Stimulated activated CD4-positive, alpha-beta T cell treated with anti-CD3 and anti-CD28 coated beads, Interleukin-15, amount 100 ng/mL, for 48 hours (primary cell): ENCODE measurements at places on chromosomes 5 and 9.
A peak's percentile ranks its signal among the peaks of the same experiment; 100 is the strongest.

DNA sequence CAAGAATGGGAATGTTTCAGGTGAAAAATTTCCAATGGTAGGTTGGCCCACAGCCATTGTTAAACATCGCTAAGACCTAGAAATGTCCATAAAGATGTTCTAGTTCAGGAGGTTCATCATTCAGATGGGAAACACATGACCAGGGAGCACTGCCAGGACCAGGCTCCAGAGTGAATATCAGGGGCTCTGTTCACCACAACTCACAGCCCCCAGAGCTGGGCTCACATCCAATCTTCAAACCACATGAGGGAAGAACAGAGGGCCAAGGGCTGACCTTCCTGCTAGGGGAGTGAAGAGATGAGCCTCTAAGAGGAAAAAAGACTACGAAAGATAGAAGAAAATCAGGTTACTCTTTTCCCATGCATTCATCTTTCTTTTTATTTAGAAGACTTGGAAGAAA is 205.8 kb downstream of the SEMA5A start:
- no peak for DNase-seq

DNA sequence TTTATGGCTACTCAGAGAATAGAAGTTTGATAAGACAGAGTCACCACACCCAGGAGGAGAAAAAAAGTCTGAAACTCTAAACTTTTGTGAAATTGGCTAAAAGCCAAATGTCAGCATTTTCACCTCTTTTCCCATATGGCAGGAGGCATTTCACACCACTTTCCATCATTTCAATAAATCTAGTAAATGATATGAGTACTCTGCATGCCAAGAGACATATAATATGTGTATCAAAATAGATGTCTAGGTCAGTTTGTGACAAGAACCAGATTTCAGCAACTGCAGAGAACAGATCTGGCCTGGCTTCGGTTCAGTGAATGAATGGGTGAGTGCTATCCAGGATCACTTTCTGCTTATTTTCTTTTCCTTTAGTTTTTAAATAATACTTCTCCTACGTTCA is 470.8 kb downstream of the ENC1 start:
- DNase-seq: no peak

- DNase-seq: no peak
These were observed 6.8 kb downstream of the RALGDS start for GRCh38 chr9:133113949-133114885.

- no peak for DNase-seq
These were observed 76.5 kb downstream of the KCTD16 start for GRCh38 chr5:144247131-144247530.

- DNase-seq: no peak
These were observed 71.5 kb downstream of the IL6ST start for GRCh38 chr5:55923177-55923771.

- DNase-seq: no peak
These were observed 3.2 kb upstream of the BAAT start for GRCh38 chr9:101387871-101388506.

GRCh38 chr9:75233011-75233410 is 144.7 kb downstream of the OSTF1 start:
- no peak for DNase-seq

DNA sequence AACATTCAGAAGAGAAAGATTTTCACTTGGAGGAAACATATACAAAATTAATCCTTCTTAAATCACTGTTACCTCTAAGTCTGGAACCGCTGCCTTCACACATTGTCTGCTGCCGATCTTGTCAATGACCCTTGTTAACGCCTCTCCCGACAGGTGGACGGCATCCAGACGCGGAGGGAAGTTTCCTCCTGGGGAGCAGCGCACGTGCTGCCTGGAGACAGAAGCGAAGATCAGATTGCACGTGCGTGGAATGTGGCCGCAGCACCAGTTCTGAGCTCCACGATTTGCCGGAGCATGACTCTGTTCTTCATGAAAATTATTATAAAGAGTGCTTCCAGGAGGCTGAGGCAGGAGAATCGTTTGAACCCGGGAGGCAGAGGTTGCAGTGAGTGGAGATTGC is 183.6 kb upstream of the IRX4 start:
- DNase-seq: no peak

GRCh38 chr5:90020575-90021538 is 388.7 kb downstream of the CETN3 start:
- no peak for DNase-seq

DNA sequence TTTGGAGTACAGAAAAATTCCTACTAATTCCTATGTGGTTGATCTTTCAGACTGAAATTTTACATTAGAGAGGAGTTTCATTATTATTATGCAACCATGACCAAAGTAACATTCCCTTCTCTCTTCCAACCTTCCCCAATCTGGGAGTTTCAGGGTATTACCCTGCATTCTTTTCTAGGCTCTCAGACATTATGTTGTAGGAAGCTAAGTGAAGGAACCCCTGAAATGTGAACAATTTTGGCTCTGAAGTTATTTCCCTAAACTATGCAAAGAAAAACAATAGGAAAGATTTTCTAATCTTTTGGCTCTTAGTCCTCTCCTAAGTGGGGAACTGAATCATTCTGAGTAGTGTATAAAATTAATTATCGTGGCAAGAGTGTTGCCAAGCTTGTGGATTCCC is 63.3 kb upstream of the ZFAND5 start:
- DNase-seq: no peak

DNA sequence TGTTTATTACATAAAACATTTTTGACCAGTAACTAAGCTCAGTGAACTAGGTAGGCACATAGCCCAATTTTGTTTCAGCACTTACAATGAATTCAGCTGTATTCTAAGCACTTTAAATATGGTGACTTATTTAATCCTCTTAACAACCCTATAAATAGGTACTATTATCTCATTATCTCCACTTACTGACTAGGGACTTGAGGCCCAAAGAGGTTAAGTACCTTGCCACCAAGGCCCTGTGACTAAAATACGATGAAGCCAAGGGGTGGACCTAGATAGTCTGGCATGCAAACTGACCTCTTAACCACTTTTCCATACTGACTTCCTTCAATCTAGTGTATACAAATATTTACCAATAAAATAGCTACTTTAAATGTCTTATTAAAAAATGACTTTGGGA is 266.4 kb downstream of the ZNF608 start:
- no peak for DNase-seq

DNA sequence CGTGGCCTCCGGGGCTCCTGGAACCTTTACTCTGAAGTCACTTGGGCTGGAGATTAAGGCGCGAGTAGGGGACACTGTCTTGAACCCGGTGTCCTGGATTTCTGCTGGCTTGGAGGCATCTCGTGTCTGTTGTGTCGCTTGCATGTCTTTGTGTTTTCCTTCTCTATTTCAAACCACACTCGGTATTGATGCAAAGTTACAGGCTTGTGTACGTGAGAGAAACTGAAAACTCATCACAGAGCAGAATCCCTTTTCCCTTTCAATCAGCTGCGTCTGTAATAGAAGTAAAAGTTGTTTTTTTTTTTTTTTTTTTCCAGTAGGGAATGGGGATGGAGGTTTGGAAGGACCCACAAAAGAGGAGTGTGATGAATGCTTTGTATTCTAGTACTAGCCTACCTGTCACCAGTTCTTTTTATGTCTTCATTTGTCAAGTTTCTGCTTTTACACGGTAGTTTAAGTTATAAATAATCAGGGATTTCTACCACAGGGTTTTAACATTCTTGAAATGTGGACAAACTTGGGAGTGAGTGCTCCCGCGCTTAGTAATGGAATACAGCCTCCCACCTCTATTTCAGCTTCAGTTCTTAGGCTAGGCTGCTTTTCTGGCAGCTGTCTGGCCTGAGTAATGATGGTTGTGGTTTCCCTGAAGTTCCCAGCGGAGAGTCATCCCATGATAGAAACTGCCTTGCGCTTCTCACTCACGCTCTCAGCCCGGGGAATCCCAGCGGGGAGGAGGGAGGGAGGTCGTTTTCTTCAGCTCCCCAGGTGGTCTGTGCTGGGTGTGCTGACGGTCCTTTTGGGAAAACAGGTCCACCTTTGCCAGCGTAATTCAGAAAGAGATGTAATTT is 763 bp downstream of the TJP2 start:
- DNase-seq: no peak

DNA sequence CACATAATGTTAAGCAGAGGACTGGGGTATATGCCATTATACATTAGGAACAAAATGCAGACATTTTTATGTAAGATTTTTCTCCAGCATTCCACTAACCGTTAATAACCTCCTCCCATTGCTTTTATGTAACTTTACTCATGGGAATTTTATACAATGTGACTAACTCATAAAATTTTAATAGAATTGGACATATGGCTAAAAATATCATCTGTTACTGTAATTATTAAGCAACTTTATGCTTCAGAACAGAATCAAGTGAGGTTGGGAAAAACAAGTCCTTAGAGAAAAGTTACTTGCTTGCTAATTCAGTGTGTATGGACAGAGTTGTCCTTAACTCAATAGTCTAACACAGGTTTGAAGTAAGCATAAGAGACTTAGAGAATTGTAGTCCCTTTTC is 54.8 kb upstream of the PCSK1 start:
- DNase-seq: no peak

DNA sequence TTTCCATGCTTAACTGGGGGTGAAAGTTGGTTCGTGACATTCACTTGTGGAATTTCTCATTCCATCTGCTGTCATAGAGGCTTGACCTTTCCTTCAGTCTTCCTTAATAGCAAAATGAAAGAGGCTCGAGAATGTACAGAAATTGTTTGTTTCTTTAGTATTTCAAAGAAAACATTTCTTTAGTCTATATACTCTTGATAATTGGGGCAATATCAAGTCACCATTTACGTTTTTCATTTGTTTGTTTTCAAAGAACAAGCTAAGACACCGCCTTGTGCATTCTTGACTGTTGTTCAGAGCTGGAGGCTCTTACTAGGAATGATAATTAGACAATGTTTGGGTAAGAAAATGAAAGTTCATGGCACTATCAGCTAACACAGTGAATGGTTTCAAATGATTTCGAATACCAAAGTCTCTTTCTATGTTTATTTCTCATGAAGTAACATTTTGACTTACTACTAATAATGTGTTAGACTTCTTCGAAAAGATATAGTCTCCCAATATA is 835.4 kb downstream of the SEMA5A start:
- DNase-seq: no peak

- no peak for DNase-seq
These were observed 6.6 kb upstream of the PCSK1 start for GRCh38 chr5:96439477-96440184.

GRCh38 chr5:1564182-1564748 is 40.5 kb upstream of the LPCAT1 start:
- no peak for DNase-seq

DNA sequence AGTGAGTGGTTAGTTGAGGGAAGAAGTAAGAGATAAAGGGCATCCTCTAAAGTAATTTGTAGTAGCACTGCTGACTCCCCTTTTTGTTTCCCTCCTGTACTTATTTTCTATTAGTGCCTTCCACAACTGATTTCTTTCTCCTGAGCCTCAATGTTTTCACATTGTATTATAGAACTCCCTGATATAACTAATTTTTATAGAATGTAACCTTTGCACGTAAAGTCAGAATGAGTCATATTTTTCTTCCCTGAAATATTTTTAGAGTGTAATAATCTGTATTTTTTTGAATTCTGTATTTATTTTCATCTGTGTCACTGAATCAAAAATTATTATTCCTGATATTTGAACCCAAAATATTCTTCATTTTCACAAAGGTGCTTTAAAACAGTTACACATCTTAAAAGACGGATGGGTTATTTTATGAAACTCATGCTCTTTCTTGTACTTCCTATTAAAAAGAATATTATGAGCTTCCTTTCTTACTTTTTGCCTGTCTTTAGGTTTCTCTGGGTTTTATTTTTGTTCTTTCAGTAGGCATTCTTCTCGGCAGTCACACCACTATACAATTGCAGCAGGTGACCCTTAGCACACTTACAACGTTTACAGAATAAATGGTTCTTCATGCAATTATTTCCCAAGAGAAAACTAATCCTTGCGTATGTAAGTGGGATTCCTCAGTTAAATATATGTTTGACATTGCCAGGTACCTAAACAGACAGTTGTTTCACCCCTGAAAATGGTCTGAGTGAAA is 30.5 kb upstream of the DMRTA1 start:
- DNase-seq: no peak

GRCh38 chr5:181239062-181239663 is 4.5 kb downstream of the RACK1 start:
- no peak for DNase-seq

DNA sequence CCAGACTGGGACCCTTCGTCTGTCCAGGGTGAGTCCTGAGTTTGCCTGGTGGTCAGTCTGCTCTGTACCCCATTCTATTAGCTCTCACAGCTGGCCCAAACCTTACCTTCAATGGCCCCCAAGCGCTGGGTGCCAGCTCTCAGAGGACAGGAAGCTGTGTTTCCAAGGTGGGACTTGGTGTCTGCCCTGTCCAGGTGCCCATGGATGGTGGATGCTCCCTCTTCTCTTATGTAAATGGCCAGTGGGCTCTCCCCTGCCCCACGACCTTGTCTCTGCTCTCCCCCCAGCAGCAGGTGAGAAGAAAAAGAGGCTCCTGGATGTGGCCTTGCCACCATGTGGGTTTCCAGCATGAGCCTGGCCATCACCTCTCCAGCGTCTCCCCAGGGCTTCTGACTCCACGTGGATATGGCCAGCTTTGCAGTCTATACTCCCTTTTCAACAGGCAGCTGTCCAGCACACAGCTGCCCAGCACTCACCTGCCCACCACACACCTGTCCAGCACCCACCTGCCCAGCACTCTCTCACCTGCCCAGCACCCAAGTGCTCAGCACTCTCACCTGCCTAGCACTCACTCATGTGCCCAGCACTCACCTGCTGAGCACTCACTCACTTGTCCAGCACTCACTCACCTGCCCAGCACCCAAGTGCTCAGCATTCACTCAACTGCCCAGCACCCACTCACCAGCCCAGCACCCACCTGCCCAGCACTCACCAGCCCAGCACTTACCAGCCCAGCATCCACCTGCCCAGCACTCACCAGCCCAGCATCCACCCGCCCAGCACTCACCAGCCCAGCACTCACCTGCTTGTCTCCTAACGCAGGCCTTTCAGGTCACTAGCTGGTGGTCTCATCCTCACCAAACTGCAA is 136.2 kb upstream of the IRX2 start:
- no peak for DNase-seq

- no peak for DNase-seq
These were observed 102.9 kb downstream of the MARCHF11 start for GRCh38 chr5:16076657-16077056.

DNA sequence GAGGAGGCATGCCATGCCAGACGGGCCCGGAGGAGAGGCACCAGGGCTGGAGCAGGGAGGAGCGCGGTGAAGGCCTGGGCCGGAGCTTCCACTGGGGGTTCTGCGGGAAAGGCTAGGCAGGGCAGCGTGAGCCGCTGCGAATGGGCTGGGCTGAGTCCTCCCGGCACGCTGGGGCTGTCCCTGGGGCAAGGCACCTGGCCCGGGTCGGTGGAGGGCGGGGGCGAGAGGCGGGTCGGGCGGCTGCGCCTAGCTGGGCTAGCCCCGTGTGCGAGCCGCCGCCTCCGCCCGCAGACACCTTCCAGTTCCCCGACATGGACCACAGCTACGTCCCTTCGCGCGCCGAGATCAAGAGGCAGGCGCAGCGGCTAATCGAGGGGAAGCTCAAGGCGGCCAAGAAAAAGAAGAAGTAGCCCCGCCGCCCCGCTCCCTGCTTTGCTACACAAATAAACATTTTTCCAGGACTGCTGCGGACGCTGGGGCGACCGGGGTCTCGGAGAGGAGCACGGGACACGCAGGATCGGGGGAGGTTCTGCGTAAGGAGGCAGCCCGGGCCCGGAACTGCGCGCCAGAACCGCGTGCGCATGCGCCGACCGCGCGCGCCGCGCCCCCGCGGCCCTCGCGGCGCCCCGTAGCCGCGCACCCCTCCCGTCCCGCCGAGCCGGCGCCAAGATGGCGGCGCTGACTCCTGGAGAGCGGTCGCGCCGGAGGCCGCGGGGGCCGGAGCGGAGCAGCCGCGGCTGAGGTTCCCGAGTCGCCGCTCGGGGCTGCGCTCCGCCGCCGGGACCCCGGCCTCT is at the start of gene RABL6:
Gene RABL6 (plus strand): TSS at position 668 of the 794 bp plus-strand sequence. CDS start 249 bp downstream, outside the sequence.
- peak; percentile 51 for DNase-seq

GRCh38 chr5:109161914-109162683 is 247.7 kb downstream of the PJA2 start:
- DNase-seq: no peak
